Karpas-422 (cell line): ENCODE measurements at places on chromosomes 5 and 9.

GRCh38 chr5:168372356-168372946 lies 81.0 kb downstream of the WWC1 start:
- DNase-seq = peak; percentile 43

GRCh38 chr9:97791542-97791941 lies 61.5 kb upstream of the FOXE1 start:
- no peak for DNase-seq

DNA sequence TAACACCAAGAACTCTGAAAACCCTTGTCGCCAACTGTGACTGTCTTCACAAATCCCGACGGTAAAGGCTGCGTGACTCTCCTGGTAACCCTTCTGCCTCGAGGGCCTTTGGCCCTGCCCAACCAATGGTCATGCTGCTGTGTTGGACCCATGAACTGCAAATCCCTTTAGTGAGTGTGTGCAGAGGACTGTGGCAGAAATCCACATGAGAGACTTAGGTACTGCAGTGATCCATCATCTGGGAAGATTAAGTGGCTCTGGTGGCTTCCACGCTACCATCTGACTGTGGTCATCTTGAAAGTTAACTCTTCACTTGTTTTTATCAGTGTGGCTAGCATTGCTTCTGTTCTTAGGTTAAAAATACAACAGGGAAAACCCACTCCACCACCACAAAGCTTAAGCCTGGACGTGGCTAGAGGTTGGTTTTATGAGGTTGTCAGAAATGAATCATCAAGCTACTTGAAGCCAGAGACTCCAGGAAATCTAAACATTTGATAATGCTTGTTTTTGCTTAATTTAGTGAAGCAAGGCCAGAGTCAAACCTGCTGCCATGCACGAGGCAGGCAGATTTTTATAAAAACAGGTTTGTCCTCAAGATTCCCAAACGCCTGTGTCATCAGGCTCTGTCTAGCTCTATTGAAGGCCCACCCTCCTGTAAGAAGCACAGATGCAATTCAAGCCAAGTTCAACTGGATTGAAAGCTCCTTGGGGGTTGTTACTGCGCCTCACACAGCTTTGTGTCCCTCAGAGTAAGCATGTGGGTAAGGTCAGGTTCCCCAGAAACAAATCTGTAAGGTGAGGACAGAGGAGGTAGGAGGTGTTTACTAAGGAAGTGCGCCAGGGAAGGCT lies 52.7 kb upstream of the ERCC6L2 start:
- DNase-seq = no peak

DNA sequence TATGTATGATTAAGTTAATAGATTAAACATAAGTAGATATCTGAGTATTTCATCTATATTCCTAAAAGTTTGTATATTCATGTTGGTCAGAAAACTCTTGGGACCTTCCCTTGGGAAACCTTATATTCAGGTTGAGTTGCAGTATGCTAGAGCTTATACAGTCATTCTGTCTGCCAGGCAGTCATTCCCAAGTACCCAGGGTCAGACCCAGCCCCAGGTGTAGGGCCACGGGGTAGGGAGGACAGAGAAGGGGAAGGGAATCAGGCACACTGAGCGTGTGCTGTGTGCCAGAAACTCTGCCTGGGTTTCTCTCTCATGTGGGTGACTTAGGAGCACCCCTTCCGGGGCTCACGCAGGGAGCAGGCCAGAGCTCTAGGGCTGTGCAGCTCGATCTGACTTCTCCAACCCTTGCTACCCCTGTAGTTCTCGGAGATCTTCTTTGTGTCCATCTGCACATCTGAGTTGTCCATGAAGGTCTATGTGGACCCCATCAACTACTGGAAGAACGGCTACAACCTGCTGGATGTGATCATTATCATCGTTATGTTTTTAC lies 28.2 kb downstream of the CATSPER3 start:
- DNase-seq = no peak

DNA sequence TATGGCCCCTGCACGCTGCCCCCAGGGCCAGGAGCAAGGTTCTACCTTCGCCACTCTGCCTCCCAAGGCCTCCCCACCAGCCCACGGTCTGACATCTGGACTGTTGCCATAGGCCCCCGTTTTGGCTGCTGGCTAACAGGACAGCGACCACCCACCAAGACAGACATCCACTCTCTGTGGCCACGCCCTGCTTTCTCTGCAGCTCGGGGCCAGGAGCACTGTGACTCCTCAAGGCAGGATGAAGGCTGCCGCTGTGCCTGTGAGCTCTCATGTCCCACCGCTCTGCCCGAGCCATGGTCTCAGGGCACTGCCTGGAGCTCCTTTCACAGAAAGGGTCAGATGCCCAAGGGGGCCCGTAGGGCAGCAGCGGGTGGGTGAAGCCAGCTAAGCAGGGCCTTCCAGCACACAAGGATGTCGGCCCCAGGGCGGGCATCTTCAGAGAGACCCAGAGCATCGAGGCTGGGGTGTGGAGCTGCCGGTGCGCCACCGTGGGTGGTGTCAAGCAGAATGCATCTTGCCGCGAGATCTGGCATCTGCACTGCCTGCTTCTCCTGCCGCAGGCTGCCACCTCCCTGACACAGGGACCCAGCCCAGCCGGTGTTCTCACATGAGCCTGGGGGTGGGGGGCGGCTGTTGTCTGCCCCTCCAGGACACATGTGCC lies 92.2 kb upstream of the ADAMTS2 start:
- no peak for DNase-seq

- no peak for DNase-seq
Measured at GRCh38 chr5:38790891-38791290, 54.9 kb upstream of the OSMR start.

- no peak for DNase-seq
Measured at GRCh38 chr5:32474209-32474854, 29.8 kb upstream of the ZFR start.

GRCh38 chr9:27600256-27600655 lies 27.0 kb upstream of the C9orf72 start:
- no peak for DNase-seq

DNA sequence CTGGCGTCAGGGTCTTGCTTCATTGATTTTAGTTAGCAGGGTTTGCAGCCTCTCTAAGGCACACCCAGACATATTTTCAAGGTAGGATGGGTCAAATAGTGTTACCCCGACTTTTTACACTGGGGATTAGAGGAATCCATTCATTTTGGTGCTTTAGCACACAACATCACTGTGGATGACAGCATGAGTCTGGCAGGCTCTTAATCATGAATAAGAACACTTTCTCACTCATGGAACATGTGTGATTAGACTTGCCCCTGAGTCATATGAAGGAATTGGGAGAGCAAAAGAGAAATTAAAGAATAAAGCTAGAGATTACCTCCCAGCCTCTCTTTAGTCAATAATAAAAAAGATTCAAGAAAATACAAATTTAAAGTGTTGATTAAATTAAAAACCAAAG lies 175.6 kb downstream of the SEMA5A start:
- DNase-seq = no peak

- DNase-seq = no peak
Measured at GRCh38 chr5:84181093-84181492, 203.6 kb downstream of the EDIL3 start.

DNA sequence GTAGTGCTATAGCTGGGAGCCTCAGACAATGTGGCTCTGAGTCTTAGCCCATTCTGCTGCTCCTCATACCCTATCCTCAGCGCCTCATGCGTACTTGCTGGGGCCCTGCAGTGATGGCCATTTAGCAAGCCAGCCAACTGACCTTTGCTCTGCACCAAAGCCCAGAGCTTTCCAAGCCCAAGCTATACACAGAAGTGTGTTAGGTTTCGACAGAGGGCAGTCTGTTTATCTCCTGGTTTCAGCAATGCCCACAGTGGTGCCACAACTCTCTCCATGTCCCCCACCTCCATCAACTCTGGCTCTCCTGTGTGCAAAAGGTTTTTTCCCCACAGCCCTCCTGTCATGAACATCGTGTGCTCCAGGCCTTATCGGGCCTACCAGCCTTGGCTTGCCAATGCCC lies 16.9 kb downstream of the GNG10 start:
- DNase-seq = no peak

DNA sequence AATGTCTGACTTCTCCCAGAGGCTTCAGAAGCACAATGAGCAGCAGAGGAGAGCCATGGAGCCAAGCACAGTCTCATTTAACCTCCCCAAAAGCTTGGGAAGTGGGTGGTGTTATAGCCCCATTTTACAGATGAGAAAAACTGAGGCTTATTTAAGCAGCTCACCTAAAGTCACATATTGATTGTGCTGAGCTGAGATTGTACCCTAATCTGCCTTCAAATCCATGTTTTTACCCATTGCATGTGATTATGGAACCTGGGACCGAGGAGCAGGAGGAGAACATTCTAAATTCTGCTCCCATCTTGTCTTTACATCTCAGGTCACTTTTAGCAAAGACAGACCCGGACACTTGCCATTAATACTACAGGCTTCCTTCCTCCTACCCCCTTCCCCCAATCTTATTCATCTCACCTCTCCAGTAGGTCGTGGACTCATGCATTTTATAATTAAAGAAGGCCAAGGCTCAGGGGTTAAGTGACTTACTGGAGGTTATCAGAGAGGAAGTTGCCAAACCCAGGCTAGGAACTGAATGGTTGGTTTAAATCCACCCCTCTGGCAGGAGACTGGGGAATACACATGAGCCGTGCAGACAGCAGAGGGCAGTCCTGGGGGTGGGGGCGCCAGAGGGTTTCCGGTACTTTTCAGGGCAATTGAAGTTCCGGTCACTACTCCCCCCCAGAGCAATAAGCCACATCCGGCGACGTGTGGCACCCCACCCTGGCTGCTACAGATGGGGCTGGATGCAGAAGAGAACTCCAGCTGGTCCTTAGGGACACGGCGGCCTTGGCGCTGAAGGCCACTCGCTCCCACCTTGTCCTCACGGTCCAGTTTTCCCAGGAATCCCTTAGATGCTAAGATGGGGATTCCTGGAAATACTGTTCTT lies 51.0 kb upstream of the IL17B start:
- no peak for DNase-seq

DNA sequence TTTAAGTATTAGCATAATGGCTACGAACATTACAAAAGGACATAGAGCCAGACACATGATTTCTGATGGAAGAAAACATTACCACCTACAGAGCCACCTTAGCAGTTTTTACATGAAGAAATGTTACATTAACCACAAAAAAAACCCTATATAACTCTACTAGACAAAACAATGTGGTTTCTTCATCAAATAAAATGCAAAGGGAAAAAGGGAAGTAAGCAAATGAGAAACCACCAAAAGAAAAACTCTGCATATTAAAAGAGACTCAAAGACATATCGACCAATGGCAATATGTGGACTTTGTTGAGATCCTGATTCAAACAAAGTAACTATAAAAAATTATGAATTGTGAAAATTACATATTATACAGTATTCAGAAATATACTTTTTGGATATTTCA lies 132.7 kb downstream of the TSSK1B start:
- no peak for DNase-seq

GRCh38 chr9:15501179-15501578 lies 9.6 kb downstream of the PSIP1 start:
- DNase-seq = no peak

DNA sequence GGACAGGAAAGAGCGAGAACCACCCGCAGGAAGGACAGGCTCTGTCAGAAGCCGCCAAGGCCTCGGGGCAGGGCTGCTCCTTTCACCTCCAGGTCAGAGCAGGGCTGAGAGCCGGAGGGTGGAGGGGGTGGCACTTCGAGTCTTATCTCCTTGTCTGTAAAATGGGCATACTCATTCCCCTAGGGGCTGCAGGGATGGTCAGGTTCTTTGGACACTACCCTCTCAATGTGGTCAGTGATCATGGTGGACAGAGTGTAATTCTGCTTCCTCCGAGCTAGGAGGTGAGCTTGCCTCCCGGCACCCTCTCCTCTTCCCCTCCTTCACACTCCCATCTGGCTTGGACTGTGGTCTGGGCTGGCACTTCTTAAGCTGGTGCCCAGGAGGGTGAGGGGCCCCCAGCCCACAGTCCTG lies 39.6 kb downstream of the RGS3 start:
- DNase-seq = no peak

- DNase-seq = no peak
Measured at GRCh38 chr9:136610426-136610825, 52.3 kb upstream of the EGFL7 start.

DNA sequence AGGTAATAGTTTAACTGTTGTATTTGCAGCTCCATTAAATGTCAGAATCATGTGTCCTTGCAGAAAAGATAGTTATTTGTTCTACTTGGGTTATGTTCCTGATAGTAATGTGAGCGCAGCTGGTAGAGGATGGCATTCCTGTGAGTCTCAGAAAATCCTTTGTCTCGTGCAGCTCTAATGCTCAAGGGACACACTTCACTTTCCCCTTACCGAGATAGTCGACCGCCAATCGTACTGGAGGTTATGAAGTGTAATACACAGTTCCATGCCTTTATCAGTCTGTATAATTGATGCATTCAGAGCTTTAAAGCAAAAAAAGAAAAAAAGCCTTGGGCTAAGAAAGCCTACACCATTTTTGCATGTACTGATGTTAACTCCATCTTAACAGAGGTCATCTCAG lies 60.2 kb upstream of the SRP19 start:
- DNase-seq = no peak

DNA sequence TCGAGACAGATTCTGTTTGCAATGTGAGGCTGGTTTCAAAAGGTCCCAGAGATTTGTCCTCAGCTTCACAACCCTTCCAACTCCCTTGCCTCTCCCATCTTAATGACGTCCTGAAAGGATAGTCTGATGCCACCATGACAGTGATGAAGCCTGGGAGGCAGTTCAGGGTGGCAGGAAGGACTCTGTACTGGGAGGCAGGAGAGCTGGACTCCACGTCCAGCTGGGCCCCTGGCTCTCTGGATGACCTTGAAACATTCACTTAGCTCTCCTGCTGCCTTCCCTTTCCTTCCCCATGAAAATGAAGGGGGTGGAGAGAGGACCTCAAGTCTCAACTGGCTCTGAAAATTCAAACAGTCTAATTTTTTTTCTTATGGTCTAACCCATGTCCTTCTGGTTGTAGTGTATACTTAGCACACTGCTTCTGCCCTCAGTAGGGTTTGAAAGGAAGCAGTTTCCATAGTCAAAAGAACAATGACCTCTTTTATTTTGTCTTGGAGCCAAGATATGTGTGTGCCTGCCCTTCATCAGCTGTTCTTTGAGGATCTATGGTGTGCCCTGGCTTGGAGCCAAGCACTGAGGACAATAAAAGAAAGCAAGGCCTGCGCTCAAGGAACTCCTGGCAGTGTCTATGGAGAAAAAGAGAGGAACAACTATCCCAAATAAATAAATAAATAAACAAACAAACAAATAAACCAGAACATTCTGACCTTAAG lies 188.3 kb downstream of the GRIA1 start:
- no peak for DNase-seq

DNA sequence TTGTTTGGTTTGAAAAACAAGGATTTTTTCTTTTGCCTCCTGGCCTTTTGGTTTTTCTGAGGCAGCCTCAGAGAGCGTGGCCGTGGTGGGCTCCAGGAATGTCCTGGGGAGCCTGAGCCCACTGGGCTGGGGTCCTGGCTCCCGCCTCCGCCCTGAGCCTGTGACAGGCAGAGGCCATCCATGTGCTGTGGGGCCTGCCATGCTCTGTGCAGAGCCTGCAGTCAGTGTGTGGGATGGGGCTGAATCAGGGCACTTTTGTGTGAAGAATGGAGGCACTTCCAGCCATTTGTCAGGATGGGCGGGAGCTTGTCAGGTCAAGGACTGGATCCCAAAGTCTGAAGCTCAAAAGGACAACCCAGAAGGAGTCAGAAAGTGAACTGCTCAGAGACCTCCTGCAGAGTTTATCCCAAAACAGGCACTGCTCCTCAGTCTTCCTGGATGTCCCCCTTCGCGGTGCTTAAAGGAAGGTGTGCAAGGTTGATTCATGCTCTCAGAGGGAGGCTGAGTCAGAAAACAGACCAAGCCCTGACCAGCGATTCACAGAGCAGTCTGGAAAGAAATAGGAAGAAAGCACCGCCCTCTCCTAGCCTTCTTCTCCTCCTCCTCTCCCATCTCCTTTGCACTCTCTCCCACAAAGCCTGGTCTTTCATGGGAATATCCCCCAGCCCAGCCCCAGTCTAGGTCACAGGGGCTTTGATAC lies 53.2 kb downstream of the MVB12B start:
- no peak for DNase-seq

GRCh38 chr9:33748633-33749304 lies 46.6 kb upstream of the PRSS3 start:
- DNase-seq = no peak
